Tibial nerve (tissue), 4 donors: ENCODE measurements at places on chromosomes 16 and 17. TPM values are rescaled to one million over a fixed set of nuclear protein-coding genes. Genes with fewer than 3 reads are reported as not detected.

Gene HP
- total RNA-seq: 24.9 TPM

Gene FBXL20
- total RNA-seq: 30.8 TPM

Gene GJD3
- not detected for total RNA-seq

Gene CCL23
- total RNA-seq: 3.1 TPM

Gene ZNF500
- total RNA-seq: 26.2 TPM

Gene MAP3K3
- total RNA-seq: 107 TPM

Gene ASPHD1
- total RNA-seq: 0.90 TPM
